ENCODE measurements at places on chromosomes 4 and X.

DNA sequence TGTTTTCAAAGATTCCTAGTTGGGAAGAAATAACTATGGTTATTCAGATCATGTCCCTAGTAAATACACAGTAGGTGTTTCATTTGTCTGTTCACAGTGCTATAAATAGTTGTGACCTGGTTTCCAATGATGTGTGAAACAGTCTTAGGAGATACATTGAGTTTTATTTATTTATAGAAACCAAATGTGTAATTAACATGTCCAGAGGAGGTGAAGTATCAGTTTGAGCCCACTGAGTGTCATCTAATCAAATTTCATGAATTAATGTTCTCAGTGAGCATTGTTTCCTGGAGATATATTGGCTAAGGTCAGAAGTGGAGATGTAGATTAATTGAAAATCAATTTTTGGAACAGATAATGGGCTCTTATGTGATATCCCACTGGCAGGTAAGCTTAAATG is 996.3 kb downstream of the FSTL5 start:
- DNase-seq, result no peak

DNA sequence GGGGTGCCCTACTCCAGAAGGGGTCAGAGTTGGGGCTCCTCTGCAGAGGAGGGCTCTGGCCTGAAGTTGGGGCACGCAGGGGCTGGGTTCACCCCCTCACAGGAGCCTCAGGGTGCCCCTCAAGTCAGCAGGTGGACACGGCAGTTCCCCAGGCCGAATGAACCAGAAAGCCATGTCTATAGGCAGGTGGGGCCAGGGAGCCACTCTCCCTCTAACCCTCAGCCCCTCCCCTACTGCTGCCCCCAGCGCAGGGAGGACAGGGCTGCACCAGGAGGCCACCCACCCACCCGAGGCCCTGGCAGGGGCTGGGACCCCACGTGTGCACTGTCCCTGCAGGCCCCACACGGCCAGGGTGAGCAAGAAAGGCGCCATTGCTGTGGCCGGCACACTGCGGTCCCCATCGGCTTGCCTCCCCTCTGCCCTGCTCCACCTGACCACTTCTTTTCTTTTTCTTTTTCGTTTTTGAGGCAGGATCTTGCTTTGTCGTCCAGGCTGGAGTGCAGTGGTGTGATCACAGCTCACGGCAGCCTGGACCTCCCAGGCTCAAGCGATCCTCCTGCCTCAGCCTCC is 83.8 kb downstream of the FAM53A start:
- no peak for DNase-seq

GRCh38 chr4:114146947-114147618 is 167.6 kb upstream of the ARSJ start:
- DNase-seq, result no peak

- DNase-seq, result no peak
Observed at GRCh38 chr4:160611181-160611580, 1508.3 kb downstream of the RAPGEF2 start.

- DNase-seq, result no peak
Observed at GRCh38 chr4:42750091-42750490, 93.2 kb upstream of the ATP8A1 start.

GRCh38 chr4:184392748-184393559 is 81.4 kb downstream of the IRF2 start:
- no peak for DNase-seq

DNA sequence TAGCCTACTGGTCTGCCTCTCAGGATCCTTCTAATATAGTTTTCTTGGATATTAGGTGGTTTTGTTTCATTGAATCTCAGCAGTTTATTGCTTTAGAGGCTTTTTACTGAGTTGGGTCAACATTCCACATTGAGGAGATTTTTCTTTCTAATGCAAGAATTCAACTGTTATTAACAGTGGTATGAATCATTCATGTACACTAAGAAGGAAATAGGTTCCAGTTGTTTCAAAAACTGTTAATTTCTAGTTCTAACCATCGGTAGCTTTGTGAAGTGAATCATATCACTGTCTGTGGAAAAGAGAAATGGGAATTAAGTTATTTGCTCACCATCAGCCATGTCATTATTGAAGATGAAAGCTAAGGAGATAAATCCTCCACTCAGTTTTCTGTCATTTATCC is 331.5 kb downstream of the RPA4 start:
- no peak for DNase-seq

GRCh38 chr4:53059871-53060270 is 197.8 kb downstream of the RASL11B start:
- DNase-seq, result no peak

DNA sequence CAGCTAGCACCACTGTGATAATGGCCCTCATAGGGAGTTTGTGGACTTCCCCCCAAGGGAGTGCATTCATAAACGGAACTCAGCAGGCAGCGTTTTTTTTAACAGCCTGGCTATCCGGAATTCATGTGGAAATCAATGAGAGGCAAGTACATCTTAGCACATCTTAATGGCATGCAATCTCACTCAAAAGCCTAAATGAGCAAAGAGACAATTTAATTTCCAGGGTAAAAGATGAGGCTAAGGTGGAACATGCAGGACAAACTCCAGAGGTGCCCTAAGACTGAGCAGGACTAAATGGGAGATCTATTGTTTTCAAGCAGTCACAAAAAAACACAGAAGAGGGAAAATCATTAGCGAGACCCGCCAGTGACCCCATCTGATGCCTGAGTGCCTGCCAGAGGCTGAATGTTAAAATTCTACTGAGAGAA is 243.5 kb upstream of the KCNIP4 start:
- no peak for DNase-seq

- no peak for DNase-seq
Observed at GRCh38 chr4:153348006-153348405, 3.5 kb downstream of the MND1 start.

Measured in stimulated activated CD4-positive, alpha-beta T cell treated with anti-CD3 and anti-CD28 coated beads, TNF-alpha, amount 100 ng/mL, for 24 hours (primary cell).